ENCODE measurements at places on chromosomes 6 and 20. TPM values are rescaled to one million over a fixed set of nuclear protein-coding genes. Genes with fewer than 3 reads are reported as not detected.

VSX1 gene
- total RNA-seq: not detected

MYBL2 gene
- total RNA-seq: 6.4 TPM

DNA sequence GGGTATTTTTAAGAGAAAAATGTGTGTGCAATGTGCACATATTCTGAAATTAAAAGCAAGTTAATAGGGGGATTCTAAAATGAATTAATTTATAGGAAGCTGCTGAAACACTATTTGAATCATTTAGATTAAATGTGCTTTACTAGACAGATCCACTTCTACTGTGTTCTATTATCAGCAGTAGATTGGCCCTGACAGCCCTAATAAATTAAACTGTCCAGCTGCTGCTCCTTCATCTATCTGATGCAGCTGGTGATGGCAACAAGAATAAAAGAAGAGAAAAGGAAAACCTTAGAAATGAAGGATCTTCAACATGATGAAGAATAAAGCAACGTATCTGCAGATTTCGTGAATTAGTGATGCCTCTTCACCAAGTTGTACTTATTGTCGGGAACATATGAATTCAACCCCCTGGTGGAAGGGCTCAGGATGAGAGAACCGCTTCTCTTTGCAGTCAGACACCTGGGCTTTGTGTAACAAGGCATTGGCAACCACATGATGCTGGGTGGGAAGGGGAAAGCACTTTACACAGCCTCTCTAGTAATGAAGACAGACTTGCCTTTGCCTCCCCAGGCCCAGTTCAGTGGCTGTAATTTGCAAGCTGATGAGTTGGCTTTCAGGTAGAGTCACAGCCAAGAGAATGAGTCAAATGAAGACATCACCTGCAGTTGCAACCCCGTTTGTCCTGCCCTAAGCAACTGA is 94.4 kb downstream of the LAMP5 start:
- no peak for DNase-seq

DNA sequence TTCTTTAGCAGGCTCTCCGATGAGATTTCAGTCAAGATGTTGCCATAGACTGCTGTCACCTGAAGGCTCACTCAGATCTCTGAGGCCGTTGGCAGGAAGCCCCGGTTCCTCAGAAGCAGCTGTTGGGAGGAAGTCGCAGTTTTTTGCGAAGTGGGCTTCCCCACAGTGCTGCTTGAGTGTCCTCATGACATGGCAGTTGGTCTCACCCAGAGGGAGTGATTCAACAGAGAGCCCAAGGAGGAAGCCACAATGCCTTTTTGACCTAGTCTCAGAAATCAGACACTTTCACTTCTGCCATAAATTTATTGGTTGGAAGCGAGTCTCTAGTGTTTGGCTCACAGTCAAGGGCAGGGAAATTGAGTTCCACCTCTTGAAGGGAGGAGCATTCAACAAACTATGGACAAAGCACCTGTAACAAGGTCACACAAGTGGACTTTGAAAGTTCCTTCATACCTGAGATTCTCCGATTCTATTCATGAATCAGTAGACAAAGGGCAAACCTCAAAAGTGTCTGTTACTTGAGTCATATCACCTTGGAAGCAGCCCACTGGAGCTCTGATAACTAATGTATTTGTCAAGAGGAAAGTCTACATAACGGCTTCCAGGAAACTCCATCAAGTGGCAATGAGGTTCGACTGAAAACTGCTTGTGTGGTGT is 208.3 kb downstream of the TASP1 start:
- no peak for DNase-seq

GRCh38 chr6:114292431-114292830 is 50.4 kb downstream of the HS3ST5 start:
- DNase-seq: no peak

Measured in muscle of leg (tissue), 16 donors.